ENCODE measurements at places on chromosomes 11 and 22.

DNA sequence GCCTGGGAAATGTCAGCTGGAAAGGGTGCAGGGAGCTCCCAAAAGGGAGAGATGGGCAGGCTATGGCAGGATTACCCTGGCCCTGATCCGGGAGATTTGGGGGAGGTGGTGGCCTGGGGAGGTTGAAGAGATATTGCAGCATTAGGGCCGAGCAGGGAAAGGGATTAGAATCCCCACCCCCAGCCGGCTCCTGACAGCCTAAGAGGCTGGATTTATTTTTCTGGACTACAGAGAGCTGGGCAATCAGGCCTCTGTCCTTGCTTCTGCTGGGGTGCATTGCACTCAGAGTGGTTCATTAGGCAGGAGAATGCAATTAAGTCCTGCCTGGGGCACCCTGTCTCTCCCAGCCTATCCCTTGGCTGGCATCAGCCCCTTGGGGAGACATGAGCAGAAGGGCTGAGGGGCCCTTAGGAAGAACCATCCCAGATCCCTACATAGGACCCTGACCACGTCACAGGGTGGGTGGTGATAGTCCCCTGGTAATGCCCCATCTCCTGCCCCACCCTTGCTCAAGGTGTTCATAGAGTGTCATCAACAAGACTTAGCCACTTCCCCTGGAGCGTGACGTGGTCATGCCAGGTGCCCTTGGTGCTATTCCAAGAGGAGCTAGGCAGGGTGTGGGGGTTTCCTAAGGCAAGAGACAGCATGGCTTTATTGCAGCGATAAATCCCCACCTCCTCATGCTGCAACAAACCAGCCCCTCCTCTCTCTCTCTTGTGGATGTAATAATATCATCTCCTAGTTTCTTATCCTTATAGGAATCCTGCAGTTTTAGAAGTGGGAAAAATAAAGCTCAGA is 38.4 kb upstream of the KLHL35 start:
- DNase-seq = no peak

DNA sequence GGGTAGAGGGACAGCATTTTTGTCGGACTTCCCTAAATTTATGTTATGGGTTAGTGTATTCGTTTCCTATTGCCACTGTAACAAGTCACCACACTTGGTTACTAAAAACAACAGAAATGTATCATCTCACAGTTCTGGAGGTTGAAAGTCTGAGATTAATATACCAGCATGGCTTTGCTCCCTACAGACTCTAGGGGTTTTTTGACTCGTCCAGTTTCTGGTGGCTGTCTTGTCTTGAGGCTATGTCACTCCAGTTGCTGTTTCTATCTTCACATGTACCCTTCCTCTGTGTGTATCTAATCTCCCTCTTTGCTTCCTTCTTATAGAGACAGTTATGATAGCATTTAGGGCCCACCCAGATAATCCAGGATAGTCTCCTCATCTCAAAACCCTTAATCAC is 9.1 kb upstream of the CCDC179 start:
- DNase-seq = no peak

DNA sequence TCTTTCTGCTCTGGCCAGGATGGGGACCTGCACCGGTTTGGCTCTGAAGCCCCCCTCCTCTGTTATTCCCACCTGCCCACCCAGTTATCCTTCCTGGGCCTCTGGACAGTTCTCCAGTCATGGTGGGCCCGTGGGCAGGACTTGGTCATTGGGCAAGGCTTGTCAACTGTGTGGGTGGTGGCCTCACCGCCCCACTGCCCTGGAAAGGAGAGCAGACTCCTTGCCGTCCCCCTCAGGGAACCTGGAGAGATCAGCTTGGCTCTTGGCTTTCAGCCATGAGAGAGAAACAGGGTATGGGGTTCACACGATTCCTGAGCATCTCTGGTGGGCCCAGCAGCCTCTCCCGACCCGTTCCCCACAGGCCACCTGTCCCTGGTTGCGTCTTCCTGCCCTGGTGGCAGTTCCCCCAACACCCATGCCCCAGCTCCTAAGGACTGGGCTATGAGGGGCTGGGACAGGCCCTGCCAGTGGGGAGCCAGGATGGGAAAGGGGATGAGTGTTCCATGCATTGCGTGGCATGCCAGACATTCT is 92.3 kb downstream of the MORC2 start:
- DNase-seq = no peak

- no peak for DNase-seq
These were observed 347.6 kb downstream of the CTTN start for GRCh38 chr11:70745941-70746340.

- DNase-seq = peak; percentile 54
These were observed 614 bp downstream of the SELENOM start for GRCh38 chr22:31106731-31107177.

- peak; percentile 93 for DNase-seq
These were observed 50.8 kb downstream of the FBLN1 start for GRCh38 chr22:45553351-45554039.

- DNase-seq = no peak
These were observed 244.7 kb downstream of the SOX6 start for GRCh38 chr11:16111690-16112089.

DNA sequence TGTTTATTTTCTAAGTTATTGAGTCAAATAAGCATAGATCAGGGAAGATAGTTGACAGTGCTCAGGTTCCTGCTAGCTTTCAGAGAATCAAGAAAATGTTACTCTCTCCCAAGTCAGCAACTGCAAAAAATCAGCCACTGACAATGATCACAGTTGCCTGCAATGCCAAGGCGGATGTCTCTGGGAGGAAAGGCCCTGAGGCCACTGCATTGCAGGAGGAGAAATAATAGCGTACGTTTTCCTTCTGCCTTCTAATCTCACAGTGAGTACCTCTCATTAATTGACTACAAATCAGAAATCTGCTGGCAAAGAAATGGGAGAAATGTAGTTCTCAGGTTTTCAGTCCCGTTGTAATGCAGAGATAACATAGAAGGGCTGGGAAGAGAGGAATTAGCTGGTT is 54.0 kb upstream of the SPON1 start:
- no peak for DNase-seq

DNA sequence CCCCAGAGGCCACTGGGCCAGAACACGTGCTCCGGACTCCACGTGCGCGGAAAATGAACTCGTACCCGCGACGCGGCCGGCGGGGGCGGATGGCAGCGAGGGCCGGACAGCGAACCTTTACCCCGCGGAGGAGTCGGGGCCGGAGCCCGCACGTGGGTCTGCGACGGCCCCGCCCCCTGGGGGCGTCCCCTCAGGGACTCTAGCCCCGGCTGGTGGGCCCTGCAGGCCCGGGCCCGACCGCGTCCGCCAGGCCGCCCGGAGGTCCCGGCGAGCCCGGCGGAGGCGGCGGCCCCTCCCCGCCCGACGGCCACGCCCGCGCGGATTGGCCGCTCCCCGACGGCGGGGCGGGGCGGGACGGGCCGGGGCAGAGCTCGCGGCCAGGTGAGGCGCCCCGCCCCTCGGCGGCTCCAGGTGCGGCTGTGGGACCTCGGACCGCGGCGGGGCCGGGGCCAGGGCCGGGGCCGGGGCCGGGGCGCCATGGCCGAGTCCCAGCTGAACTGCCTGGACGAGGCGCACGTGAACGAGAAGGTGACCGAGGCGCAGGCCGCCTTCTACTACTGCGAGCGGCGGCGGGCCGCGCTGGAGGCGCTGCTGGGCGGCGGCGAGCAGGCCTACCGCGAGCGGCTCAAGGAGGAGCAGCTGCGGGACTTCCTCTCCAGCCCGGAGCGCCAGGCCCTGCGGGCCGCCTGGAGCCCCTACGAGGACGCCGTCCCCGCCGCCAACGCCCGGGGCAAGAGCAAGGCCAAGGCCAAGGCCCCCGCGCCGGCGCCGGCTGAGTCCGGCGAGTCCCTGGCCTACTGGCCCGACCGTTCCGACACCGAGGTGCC is at the start of gene FAM83F:
FAM83F (plus strand) TSS at position 389 of the 827 bp plus-strand sequence; CDS start at position 478, 89 bp downstream.
- DNase-seq = no peak

DNA sequence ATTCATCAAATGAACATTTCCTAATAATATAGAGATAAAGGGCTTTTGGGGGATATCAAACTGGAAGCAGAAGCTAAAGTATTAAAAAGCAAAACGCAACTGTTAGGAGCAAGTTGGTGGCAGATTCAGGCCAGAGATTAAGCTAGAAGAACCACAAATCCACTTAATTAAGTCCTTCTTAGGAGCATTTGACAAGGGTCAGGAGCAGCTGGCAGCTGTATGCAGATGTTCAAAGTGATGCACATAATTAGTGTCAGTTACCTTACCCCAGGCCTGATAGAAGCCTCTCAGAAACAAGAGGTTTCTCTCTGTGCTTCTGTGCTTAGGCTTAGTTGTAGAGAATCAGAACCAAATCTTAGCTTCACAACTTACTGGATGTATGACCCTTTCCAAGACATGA is 546.5 kb upstream of the ANO5 start:
- no peak for DNase-seq

DNA sequence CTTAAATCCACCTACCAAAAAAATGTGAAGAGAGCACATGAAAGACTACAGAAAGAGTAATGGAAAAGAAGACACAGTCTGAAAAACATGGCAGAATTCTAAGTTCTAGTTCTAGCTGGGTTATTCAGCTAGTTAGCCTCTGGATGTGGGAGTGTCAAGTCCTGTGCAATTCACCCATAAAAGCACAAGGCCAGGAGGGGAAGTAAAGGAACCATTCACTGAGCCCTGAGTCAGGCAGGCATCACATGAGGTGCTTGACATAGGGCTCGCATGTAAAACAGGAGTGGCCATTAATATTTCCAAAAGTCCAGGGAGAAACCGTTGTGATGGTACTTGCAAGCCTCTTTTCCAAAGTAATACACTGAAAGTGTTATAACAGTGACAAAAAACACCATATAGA is 103.7 kb downstream of the GAB2 start:
- no peak for DNase-seq

GRCh38 chr22:17162731-17163130 is 3.7 kb upstream of the HDHD5 start:
- no peak for DNase-seq

GRCh38 chr22:43392385-43392989 is 19.3 kb upstream of the MPPED1 start:
- DNase-seq = no peak

DNA sequence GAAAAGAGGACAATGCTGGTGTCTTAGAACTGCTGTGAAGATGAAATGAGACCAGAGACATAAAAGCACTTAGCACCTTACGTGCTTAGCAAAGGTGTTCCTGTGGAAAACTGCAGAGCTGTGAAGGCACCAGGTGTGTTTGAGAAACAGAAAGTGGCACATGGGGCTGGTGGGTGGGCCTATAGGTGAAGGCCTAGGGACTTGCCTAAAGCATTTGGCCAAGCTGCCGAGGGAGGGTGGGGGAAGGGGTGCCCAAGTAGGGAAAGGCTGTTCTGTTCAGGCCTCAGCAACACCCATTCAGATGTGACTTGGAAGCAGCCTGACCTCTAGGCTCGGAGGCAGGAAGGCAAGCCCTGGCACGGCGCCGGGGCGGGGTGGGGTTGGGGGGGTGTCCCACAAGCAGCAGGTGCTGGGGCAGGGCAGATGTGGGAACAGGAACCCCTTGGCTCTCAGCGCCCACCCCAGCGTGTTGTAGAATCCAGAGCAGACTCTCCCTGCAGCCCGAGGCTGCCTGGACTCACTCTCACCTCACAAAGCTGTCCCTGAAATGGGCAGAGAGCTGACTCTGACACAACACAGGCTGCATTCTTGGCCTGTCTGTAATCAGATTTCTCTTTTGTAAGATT is 366.7 kb upstream of the NARS2 start:
- no peak for DNase-seq

DNA sequence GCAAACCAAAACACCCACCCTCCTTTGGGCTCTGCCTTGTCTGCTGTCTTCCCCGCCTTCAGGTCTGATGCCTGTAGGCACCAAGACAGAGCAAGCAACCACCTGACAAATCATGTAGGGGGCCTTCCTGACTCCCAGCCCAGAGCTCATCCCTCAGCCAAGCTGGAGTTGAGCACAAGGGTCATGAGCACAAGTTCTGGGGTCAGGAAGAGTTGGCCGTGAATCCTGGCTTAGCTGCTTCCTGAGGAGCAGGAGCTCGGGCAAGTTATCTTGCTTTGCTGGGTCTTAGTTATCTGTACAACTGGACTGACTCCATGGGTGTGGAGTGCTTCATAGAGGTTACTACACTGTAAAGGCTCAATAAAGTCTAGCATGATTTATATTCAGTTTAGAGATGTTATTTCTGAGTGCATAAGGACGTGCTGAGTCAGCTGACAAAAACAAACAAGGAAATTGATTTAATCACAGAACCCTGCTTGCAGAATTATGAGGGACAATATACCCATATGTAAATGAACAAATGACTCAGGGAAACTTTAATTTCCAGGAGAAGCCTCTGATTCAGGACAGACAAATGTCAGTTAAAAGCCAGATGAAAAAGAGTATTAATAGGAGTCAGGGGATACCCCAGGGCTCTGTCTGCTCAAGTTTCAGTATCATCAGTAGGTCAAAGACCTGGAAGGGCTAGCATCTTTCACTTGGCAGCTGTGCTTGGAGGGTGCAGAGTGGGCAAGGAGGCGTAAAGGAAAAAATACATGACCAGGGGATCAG is 15.0 kb upstream of the APOA1 start:
- DNase-seq = no peak

- no peak for DNase-seq
These were observed 137.7 kb downstream of the MN1 start for GRCh38 chr22:27663812-27664211.

DNA sequence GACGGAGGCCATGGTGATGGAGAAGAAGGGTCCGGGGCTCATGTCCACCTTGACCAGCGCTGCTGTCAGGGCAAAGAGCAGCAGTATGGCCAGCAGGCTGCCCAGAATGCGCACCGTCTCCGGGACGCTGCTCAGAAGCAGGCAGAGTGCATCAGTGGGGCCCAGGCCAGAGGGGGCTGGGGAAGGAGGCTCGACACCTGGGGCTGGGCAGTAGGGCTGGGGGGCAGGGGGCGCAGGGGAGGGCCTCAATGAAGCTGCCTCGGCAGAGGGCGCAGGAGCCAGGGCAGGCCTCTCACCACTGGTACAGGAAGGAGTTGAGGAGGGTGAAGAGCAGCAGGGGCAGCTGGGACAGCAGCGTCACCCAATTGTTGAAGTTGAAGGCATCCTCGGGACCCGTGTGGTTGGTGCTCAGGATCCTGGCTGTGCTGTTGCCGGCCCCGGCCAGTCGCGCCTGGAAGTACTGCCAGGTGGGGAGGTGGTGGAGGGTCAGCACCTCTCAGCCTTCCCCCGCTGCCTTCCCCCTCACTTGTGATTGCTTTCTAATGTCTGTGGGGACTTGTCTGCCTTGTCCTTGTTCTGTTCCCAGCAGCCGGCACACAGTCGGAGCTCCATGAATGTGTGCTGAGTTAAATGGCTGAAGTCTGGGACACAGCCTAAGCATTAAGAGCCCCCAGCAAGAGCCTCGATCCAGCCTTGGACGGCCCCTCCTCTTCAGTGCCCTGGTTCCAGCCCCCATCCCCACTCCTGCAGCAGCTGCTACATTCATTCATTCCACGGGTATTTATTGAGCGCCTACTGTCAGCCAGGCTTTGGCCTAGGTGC is 2.3 kb downstream of the SLC29A2 start:
- no peak for DNase-seq

- DNase-seq = no peak
These were observed 34.7 kb upstream of the CSNK2A3 start for GRCh38 chr11:11387622-11388305.

- no peak for DNase-seq
These were observed 82.5 kb upstream of the DDI1 start for GRCh38 chr11:103953797-103954486.

Data from fibroblast of skin of scalp (primary cell).